ENCODE measurements at places on chromosomes 16 and 17.
A peak's percentile ranks its signal among the peaks of the same experiment; 100 is the strongest.

GRCh38 chr17:62572888-62573401, 54.5 kb upstream of the MRC2 start:
- DNase-seq, result no peak

GRCh38 chr17:7858522-7858810, 663 bp downstream of the CYB5D1 start:
- peak; percentile 39 for DNase-seq

DNA sequence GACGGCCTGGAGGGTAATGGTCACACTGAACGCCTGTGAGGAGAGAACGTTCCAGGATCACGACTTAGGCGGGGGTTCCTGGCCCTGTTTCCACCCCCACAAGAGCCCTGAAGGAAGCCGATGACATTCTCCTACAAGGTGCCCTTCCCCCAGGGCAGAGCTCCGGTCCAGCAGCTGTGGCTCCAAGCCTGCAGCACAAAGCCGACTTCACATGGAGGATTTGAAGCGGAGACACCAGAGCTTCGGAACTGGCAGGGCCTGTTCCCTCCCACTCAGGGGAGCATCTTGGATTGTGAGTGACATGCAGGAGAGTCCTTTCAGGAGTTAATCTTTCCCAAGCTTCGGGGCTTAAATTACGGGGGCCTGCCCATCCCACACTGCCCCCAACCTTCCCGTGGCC, 5.0 kb downstream of the FADS6 start:
- DNase-seq, result no peak

DNA sequence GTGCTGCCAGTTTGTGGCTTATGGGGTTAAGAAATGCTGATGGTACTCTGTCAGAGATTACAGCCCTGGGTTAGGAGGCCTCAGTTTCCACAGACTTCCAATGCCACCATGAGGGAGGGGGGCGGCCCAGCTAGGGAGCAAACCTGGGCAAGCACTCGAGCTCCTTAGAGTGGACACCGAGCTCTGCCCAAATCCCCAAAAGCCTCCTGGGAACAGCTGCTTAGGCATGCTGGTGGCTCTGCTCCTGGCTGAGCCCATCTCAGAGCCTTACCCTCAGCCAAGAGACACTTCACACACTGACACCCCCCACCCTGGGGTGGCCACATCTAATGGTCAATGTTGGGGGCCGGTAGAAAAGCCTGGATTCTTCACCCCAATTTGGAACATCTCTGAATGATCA, 66.1 kb downstream of the C16orf78 start:
- no peak for DNase-seq

DNA sequence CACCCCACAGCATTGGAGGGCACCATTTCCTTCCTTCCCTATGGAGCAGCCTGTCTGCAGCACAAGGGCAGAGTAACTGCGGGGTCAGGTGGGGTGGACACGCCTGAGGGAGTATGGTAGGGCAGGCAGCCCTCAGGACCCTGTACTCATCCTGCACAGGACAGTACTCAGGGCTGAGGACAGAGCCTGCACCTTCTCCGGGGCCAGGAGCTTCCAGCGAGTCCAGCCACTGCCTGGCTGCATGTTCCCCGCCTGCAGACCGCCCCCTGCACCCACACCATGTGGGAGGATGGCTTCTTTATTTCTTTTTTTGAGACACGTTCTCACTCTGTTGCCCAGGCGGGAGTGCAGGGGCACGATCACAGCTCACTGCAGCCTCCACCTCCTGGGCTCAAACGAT, 47.6 kb upstream of the CDC42EP4 start:
- DNase-seq, result no peak

GRCh38 chr17:78741644-78742284, 40.3 kb downstream of the CYTH1 start:
- DNase-seq, result no peak

DNA sequence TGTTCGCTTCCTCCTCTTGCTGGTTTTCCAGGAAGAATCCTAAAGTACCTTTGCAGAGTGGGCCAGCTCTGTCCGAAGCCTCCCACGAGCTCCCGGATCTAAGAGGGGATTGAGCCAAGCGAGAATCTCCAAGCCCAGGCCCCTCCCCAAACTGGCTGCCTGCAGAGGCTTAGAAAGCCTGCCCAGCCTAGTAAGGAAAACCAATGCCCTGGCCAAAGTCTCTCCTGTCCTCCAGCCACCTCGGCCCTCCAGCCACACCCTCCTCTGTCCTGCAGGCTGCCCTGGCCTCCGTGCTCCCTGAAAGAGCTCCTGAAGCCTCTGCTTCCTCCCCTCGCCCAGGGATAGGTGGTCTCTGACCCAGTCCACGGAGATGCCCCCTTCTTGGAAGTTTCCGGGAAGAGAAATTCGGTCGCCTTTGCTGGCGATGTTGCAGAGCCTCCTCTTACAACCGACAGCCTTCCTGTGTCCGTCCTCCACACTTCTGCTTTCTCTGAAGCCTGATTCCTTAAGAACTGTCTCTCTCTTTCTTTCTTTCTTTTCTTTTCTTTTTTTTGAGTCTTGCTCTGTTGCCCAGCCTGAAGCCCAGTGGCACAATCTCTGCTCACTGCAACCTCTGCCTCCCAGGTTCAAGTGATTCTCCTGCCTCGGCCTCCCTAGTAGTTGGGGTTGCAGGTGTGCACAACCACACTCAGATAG, 54.9 kb upstream of the TOB1 start:
- no peak for DNase-seq

GRCh38 chr16:2163211-2163881, 7.8 kb downstream of the TRAF7 start:
- DNase-seq, result no peak

DNA sequence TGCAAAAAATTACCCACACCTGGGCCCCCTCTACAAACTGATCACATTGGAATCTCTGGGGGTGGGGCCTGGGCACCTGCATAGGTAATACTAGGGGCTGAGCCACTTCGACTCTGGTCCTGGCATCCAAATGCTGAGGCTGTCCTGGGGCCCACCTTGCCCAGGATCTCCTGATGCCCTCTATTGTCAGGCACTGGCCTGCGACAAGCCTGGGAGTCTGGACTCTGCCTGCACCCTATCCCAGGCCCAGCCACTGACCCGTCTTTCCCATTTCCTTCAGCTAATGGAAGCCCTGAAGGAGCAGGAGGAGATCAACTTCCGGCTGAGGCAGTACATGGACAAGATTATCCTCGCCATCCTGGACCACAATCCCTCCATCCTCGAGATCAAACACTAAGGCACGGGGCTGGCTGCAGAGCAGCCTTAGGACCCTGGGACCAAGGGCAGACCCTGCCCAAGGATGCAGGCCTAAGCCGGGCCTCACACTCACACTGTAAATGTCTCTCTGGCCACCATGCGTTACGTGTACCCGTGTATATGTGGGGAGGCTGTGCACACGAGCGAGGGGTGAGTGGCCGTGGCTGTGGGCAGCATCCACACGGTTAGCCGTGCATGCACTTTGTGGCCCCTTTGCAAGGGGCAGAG, 140.0 kb downstream of the RAB11FIP4 start:
- no peak for DNase-seq

DNA sequence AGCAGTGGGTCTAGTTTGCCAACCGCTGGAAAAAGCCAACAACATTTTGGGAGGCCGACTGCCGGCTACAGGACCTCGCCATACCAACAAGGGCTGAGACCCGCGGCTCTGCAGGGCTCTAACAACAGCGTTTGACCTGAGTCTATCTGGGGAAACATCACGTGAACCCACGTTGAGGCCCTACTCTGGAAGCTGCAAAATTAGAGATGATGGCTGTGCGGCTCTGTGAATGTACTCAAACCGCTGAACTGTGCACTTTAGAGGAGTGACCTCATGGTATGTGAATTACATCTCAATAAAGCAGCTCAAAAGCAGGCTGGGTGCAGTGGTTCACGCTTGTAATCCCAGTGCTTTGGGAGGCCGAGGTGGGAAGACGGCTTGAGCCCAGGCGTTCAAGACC, 10.1 kb upstream of the CEP295NL start:
- DNase-seq, result no peak

GRCh38 chr17:78112518-78113471, 15.8 kb downstream of the TMC6 start:
- DNase-seq, result peak; percentile 89
